ENCODE measurements at places on chromosomes 13 and 19.

DNA sequence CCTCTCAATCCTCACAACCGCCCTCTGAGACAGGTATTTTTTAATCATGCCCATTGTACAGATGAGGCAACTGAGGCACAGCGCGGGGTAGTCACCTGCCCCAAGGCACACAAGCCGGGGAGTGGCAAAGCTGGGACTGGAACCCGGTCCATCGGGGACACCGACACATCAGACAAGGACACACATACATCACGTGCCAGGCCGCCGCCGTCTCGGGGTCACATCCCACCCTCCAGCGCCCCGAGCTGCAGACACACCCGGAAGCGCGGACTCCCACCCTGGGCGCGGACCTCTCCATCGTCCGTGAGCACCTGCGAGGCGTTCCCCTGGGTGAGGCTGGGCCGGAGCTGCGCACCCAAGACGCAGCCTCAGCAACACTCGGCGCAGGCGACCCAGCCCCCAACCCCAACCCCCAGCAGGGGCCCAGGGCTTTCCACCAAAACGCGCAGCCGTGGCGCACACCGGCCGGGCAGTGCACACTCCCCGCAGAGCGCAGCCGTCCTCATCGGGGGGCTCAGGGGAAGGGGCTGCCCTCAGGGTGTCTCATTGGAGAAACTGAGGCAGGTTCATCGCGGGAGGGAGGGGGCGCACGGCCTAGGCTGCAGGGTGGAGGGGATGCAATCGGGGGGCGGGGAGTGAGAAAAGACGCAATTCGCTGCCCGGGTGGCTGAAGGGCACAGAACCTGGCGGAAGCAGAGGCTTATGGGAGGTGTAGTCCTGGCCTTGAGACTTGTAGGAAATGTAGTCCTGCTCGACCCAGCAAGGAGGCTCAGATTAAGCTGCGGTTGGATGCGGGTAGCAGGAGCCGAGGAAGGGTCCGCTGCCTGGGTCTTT is 1.9 kb upstream of the LMTK3 start:
- DNase-seq = no peak

DNA sequence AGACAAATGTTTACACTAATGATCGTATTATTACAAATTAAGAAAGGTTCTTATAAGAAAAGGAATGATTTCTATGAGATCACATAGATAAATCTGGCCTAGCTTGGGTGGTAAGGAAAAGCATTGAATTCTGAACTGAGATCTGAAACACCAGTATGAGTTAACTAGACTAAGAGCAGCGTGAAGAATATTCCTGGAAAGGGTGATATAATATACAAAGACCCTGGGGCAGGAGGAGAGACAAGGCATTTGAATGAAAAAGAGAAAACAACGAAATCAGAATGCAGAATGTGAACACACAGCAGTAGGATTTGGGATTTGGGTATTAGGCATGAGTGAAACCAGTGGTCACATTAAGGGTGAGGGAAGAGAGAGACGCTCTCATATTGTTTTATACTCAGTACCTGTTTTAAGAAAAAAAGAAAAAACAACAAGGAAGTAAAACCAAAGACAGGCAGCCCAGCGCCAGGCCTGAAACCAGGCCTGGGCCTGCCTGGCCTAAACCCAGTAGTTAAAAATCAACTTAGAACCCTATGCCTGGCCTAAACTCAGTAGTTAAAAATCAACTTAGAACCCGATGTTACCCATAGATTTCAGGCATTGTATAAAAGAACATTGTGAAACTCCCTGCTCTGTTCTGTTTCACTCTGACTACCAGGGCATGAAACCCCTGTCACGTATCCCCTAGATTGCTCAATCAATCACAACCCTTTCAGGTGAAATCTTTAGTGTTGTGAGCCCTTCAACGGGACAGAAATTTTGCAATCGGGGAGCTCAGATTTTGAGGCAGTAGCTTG is 287.1 kb downstream of the ITGBL1 start:
- DNase-seq = no peak

GRCh38 chr13:38262211-38262610 is 87.4 kb upstream of the UFM1 start:
- no peak for DNase-seq

GRCh38 chr19:15498156-15498858 is 10.0 kb upstream of the CYP4F22 start:
- DNase-seq = no peak

All from NCI-H2107 (cell line).